Progenitor cell of endocrine pancreas (in vitro differentiated cells): ENCODE measurements at places on chromosomes 2 and 18. TPM values are rescaled to one million over a fixed set of nuclear protein-coding genes. Genes with fewer than 3 reads are reported as not detected.

CNDP1 gene
- total RNA-seq = 0.29 and 0.38 TPM in 2 replicates

KLHL30 gene
- total RNA-seq = 0.07 and 0.13 TPM in 2 replicates

DNA sequence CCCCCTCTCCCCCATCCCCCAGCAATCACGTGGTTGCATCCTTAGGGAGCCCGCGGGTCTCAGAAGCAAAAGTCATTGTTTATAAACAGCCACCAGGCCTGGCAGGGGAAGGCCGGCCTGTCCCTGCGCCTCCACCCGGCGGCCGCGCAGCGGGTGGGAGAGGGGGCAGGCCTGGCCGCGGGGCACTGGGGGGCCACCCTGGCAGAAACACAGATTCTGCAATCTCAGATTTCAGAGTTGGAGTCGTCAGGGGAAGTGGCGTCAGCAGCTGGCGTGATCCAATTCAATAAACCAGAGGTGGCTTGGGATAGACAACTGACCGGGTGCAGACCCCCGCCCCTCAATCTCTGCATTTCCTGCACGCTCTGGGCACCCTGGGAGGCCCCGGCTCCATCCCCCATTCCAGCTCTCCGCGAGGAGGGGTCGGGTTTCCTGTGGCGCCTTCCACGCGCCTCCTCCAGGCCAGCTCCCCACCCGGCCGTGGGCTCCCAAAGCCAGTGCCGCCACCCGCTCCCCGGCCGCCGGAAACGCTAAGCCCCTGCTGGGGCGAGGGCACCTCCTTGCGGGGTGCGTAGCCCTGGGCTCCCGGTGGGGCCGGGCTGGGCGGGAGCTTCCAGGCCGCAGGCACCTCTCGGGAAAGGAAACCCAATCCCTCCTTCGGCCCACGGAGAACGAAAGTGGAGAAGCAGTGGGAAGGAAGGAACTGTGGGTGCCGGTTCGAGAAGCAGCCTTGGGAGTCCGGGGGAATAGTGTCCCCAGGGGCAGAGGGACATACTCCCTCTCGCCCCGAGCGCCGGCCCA is 1.1 kb downstream of the BIN1 start:
- no peak for DNase-seq
- H3K4me1 ChIP-seq = peaks cover 29% of the 10 kb centered on the region

- H3K4me1 ChIP-seq = no peaks in the 10 kb centered on the region
- no peaks in the 10 kb centered on the region for H3K36me3 ChIP-seq
Measured at GRCh38 chr2:118508282-118508681, 339.2 kb downstream of the EN1 start.

ARHGAP25 gene
- 1.3 and 1.8 TPM in 2 replicates for total RNA-seq

GRCh38 chr18:386994-387393 is 113.5 kb downstream of the COLEC12 start:
- no peaks in the 10 kb centered on the region for H3K36me3 ChIP-seq
- H3K4me3 ChIP-seq = no peak overlapping the region
- no peak for DNase-seq
- no peak overlapping the region for H3K27ac ChIP-seq

- H3K4me1 ChIP-seq = no peaks in the 10 kb centered on the region
- H3K36me3 ChIP-seq = no peaks in the 10 kb centered on the region
- no peak for DNase-seq
- no peaks in the 10 kb centered on the region for H3K27me3 ChIP-seq
- H3K4me3 ChIP-seq = no peak overlapping the region
Measured at GRCh38 chr2:163565192-163565591, 170.6 kb downstream of the FIGN start.

TMEM247 gene
- not detected in 2 replicates for total RNA-seq

GRCh38 chr18:78129260-78129659 is 850.4 kb upstream of the SALL3 start:
- no peaks in the 10 kb centered on the region for H3K36me3 ChIP-seq
- no peak for DNase-seq
- peaks cover 35% of the 10 kb centered on the region for H3K27me3 ChIP-seq
- H3K27ac ChIP-seq = no peak overlapping the region

BBS5 gene
- 8.2 and 8.3 TPM in 2 replicates for total RNA-seq

DNA sequence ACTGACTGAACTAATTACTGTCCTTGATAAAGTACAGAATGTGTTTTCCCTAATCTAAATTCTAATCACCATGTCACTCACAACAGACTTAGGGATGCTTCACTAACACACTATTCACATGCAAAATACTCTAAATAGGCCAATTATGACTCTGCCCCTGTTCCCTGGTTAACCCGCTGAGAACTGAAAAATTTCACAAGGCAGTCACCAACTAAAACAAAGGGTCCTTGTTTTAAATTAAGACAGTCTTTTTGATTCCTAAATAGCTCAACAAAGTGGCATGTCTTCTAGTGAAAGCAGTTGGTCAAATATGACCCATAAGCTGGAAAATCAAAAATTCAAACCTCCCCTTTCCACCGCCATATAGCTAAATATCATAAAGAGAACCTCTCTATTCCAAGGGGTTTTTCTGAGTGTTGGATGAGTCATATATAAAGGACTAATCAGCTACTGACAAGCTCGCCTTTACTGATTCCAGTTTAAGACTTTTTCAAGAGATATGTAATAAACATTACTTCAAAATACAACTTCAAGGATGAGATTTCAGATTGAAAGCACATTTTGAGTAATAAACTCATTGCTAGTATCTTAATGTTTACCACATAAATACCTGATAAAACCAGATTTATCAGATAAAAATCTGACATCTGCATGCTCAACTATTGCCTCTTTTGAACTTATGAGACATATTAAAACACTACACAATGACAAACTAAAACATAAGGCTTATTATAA is 235.8 kb downstream of the TCF4 start:
- H3K27me3 ChIP-seq = no peaks in the 10 kb centered on the region
- H3K4me3 ChIP-seq = no peak overlapping the region
- peaks cover 1% of the 10 kb centered on the region for H3K36me3 ChIP-seq
- no peak overlapping the region for H3K27ac ChIP-seq

- no peak overlapping the region for H3K27ac ChIP-seq
- no peaks in the 10 kb centered on the region for H3K27me3 ChIP-seq
- DNase-seq = no peak
- no peaks in the 10 kb centered on the region for H3K4me1 ChIP-seq
- H3K36me3 ChIP-seq = no peaks in the 10 kb centered on the region
Measured at GRCh38 chr2:181553244-181553643, 96.1 kb downstream of the ITGA4 start.

GRCh38 chr2:198106621-198107385 is 302.4 kb downstream of the PLCL1 start:
- no peak overlapping the region for H3K27ac ChIP-seq
- no peak overlapping the region for H3K4me3 ChIP-seq
- no peak for DNase-seq
- peaks cover 8% of the 10 kb centered on the region for H3K4me1 ChIP-seq
- peaks cover 33% of the 10 kb centered on the region for H3K36me3 ChIP-seq
- H3K27me3 ChIP-seq = no peaks in the 10 kb centered on the region

DNA sequence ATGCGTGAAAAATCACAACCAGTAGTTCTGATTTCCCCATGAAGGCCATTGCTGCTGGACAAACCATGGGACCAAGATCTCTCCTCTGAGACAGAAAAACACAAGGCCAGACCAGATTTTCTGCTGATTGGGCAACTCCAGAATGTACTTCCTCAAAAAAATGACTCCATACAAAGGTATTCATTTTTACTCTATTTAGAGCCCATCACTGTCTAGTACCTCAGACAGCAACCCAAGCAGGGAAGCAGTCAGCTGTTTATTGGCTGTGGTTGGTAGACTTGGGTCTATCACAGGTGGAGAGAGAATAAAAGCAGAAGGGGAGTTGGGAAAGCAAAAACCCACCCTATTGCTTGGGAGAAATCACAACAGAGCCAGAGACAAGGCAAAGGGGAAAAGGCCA is 219.9 kb downstream of the PIK3C3 start:
- H3K27ac ChIP-seq = no peak overlapping the region
- no peaks in the 10 kb centered on the region for H3K36me3 ChIP-seq
- no peaks in the 10 kb centered on the region for H3K27me3 ChIP-seq
- H3K4me1 ChIP-seq = peaks cover 5% of the 10 kb centered on the region
- peak; percentile 14 for DNase-seq

- H3K4me3 ChIP-seq = no peak overlapping the region
- no peaks in the 10 kb centered on the region for H3K4me1 ChIP-seq
- peak; percentile 51 for DNase-seq
- no peaks in the 10 kb centered on the region for H3K27me3 ChIP-seq
- H3K27ac ChIP-seq = no peak overlapping the region
Measured at GRCh38 chr2:152950126-152950525, 231.7 kb downstream of the ARL6IP6 start.

DNA sequence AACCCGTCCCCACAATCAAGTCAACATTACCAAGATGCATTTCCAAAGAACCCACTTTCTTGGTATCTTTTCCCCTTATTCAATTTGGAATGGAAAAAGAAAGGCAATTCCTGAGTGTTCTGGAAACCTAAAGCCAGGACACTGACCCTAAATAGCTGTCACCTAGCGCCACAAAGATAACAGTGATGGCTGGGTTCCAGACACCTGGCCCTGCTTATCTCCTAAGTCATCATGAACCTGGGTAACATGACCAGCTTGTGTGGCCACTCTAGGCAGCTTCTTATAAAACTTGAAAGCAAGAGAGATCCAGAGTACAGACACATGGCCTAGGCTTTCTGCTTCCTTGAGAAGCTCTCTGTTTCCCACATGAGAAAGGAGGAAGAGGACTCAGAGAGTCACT is 95.4 kb downstream of the BOD1L2 start:
- peaks cover 11% of the 10 kb centered on the region for H3K27me3 ChIP-seq
- no peak overlapping the region for H3K27ac ChIP-seq
- no peak overlapping the region for H3K4me3 ChIP-seq

DNA sequence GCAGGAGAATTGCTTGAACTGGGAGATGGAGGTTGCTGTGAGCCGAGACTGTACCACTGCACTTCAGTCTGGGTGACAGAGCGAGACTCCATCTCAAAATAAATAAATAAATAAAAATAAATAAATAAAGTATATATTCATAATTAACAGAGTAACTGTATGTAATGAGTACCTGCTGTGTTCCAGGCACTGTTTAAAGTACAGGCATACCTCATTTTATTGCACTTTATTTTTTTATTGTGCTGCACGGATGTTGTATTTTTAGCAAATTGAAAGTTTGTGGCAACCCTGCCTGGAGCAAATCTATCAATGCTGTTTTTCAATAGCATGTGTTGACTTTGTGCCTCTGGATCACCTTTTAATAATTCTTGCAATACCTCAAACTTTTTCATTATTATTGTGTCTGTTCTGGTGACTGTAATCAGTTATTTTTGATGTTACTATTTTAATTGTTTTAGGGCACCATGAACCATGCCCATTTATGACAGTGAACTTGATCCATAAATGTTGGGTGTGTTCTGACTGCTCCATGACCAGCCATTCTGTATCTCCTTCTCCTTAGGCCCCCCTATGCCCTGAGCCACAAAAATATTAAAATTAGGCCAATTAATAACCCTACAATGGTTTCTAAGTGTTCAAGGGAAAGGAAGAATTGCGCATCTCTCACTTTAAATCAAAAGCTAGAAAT is 27.5 kb upstream of the CD8A start:
- H3K36me3 ChIP-seq = no peaks in the 10 kb centered on the region
- no peak overlapping the region for H3K27ac ChIP-seq
- H3K27me3 ChIP-seq = peaks cover 41% of the 10 kb centered on the region
- H3K4me3 ChIP-seq = no peak overlapping the region
- DNase-seq = no peak

GRCh38 chr2:235230821-235231601 is 262.8 kb upstream of the AGAP1 start:
- H3K27me3 ChIP-seq = peaks cover 37% of the 10 kb centered on the region
- H3K36me3 ChIP-seq = no peaks in the 10 kb centered on the region
- H3K27ac ChIP-seq = no peak overlapping the region

DNA sequence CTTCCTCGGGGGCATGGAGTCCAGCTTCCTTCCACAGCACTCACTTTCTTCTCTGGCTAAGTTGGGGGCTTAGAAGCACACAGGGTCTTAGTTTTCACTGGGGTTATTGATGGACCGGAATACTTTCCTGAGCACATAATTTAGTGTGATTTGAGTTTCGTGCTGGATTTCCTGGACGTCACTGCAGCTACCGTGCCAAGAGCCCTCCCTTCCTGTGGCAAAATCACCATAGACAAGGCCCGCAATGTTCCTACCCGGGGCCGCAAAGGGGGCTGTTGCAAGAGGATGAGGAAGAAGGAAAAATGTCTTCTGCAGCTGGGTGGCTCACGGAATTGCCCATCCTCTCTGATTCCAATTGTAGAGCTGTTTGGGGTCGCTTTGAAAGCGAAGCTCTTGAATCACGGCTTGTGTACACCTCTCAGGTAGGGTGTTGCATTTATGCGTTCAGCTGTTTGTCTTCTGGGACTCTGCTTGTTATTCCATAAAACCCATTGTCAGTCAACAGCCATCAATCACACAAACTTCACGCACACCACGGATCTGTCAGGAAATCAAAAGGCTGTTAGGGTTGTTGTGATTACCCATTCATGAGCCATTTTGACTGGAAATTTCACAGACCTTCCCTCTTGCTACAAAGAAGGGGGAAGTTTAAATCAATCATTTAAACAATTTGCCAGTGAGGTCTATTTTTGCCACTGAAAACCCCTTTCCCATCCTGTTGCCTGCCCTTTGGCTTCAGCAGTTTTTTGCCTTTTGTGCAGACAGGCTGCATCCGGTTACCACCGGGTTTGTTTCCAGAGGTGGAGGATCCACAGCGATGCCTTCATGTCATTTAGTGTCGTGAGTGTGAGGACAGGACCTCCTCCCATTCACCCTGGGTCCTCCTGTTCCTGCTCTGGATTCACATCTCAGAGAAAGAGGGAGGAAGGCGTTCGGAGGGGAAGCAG is 36.0 kb downstream of the SMIM21 start:
- H3K36me3 ChIP-seq = no peaks in the 10 kb centered on the region
- no peak overlapping the region for H3K27ac ChIP-seq
- H3K4me1 ChIP-seq = peaks cover 7% of the 10 kb centered on the region
- DNase-seq = no peak

DNA sequence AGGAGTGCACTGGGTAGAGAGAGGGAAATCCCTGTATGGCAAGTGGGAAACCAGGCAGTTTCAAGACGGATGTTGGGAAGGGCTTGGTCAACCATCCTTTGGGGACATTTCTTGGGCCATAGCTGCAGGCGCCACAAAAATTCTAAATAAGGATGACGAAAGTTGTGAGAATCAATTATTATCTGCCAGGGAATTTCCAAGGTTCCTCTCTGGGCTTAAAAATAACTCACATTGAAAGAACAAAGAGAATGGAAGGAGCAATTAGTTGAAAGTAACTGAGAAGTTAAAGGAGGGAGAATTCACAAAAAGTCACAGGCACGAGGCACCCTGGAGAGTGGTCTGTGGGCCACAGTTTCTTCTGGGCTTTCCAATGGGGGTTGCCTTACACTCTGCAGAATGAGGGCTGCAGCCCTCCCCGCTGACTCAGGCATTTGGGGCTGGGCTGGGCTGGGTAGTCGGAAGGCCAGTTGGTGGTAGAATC is 195.7 kb downstream of the SMAD7 start:
- no peak overlapping the region for H3K4me3 ChIP-seq
- no peak overlapping the region for H3K27ac ChIP-seq
- peaks cover 1% of the 10 kb centered on the region for H3K4me1 ChIP-seq
- DNase-seq = no peak
- peaks cover 5% of the 10 kb centered on the region for H3K36me3 ChIP-seq
